Gastroesophageal sphincter (tissue), 4 donors: ENCODE measurements at places on chromosomes 4 and X. TPM values are rescaled to one million over a fixed set of nuclear protein-coding genes. Genes with fewer than 3 reads are reported as not detected.

Gene FOXO4
- total RNA-seq, result 28.2 TPM

Gene CT45A5
- total RNA-seq, result not detected

Gene ARX
- not detected for total RNA-seq

Gene AMOT
- 7.9 TPM for total RNA-seq

Gene CEP135
- total RNA-seq, result 4.6 TPM

Gene CYLC1
- not detected for total RNA-seq
